ENCODE measurements at places on chromosomes 1 and 21. TPM values are rescaled to one million over a fixed set of nuclear protein-coding genes. Genes with fewer than 3 reads are reported as not detected.

Gene NID1
- total RNA-seq: 65.8 TPM

Gene CDK11B
- total RNA-seq: 24.0 TPM

- no peak for DNase-seq
Measured at GRCh38 chr1:185312361-185313138, 4.5 kb downstream of the IVNS1ABP start.

DNA sequence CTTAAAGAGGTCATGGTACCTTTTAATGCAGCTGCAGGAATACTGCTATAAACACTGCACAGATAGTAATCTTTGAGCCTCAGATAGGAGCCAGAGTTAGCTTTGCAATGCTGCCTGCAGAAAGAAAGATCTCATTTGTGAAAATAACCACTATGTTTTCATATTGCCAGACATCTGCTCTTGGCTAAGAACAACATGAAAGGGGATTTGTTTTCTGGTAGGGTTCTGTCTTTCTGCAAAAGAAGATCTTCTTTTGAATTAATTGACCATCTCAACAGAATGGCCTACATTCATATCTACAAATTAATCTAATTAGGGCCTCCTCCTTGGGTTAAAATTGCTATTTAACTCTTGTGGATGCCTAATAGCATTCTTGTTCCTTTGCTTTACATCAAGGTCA lies 177.6 kb upstream of the DPYD start:
- no peak for DNase-seq

GRCh38 chr1:26768755-26769154 lies 19.0 kb upstream of the PIGV start:
- DNase-seq: no peak

DNA sequence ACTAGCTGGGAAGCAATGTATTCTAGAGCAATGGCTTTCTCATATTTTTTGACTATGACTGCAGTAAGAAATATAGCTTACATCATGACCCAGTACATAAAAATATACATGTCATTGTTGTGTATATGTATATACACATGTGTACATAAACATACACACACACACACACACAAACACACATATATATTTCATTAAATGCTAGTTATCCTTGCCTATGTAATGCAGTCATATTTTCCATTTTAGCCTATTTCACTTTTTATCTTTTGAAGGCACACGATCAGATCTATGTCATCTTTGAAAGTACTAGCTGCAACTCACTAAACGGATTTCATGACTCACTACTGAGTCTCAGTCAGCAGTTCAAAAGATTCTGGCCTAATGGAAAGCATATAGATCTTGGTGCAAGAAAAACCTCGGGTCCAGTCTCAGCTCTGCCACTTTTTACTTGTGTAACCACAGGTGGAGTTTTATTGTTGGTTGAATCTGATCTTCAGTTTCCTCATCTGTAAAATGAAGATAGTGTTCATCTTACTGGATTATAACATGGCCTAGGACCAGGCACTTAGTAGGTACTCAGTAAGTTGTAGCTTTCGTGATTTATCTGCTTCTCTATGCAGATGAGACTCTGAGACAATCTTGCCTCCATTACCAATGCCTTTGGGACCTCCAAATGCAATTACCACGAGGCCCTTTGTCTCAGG lies 325.6 kb downstream of the RRAGC start:
- no peak for DNase-seq

GRCh38 chr21:43808367-43808766 lies 19.0 kb downstream of the RRP1 start:
- peak; percentile 59 for DNase-seq

DNA sequence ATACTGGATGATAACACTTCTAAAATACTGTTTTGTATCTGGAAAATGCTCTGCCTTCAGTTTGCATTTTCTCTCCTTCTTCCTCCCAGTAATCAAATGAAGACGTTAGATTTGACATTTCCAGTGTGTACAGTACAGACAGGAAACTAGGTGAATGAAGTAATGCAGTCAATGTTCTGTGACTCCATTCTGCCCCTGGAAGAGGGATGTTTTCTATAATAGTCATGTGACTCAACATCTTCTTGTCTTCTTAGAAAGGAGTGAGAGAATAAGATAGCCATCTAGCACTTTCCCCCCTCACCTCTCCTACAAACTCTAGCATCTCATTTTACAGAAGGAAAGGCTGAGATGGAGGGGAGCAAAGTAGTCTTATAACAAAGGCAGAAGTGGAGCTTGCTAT lies 77.6 kb downstream of the DDR2 start:
- DNase-seq: no peak

Measured in Right ventricle myocardium inferior (tissue), 1 donor.